Stimulated activated CD4-positive, alpha-beta T cell treated with anti-CD3 and anti-CD28 coated beads, Interleukin-4, amount 100 ng/mL, for 48 hours (primary cell): ENCODE measurements at places on chromosomes 3 and 15.

GRCh38 chr15:45469027-45469426 is 53.5 kb downstream of the SLC30A4 start:
- DNase-seq: no peak

GRCh38 chr3:190001426-190001825 is 119.3 kb downstream of the P3H2 start:
- DNase-seq: no peak

DNA sequence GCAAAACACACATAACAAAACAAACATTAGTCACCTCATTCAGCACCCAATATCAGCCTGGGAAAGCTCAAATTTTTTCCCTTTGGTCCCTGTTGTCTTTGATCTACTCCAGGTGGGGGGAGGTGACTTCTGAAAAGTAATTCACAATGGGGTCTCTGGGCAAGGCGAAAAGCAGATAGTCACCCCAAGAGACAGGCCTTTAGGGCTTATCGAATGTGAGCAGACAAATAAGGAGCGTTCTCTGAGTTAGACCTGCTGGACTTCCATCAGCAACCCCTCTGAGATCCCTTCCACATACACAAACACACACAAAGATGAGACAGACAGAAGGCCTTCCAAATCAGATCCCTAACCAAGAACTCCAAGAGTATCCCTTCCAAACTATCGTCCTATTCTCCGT is 171.0 kb upstream of the SMAD3 start:
- DNase-seq: no peak

GRCh38 chr15:57395292-57395691 is 19.0 kb downstream of the CGNL1 start:
- DNase-seq: no peak

DNA sequence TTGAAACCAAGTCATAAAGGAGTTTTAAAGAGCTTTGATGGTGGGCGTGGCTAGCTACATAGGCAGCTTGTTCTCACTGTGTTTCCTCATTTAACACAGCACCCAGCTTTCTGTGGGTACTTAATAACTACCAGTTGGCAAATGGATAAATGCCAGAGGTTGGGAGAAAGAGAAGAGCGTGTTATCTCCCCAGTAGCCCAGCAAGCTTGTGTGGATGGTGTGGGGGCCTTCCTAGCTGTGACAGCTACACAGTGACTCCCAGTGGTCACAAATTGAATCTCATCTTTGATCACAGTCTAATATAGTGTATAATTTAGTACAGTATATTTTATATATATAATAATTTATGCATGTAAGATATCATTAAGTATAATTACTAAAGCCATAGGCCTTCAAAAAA is 984.1 kb downstream of the EPHA3 start:
- no peak for DNase-seq

GRCh38 chr3:55860049-55860721 is 373.1 kb upstream of the WNT5A start:
- no peak for DNase-seq

DNA sequence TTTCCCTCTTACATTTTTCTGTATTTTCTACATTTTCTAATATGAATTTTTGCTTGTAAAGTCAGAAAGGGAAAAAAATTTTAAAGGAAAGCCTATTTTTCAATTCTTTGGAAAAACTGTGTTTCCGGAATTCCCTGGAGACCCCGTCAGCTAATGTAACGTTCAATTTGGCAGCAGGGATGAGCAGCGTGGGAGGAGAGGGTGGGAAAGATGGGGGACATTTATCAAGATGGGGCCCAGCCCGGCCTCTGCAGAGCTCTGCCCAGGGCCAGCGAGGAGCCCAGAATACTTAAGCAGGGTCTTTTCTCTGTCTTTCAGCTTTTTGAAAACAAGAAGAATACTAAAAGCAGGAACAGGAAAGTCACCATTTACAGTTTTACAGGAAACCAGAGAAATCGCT is 129.0 kb downstream of the LRRK1 start:
- no peak for DNase-seq

- DNase-seq: no peak
Measured at GRCh38 chr3:180072786-180073185, 36.0 kb upstream of the PEX5L start.

- DNase-seq: no peak
Measured at GRCh38 chr3:123341-123740, 73.2 kb upstream of the CHL1 start.

- DNase-seq: no peak
Measured at GRCh38 chr15:80890341-80891005, 99.1 kb downstream of the MESD start.

GRCh38 chr3:151196434-151196833 is 6.6 kb downstream of the GPR171 start:
- DNase-seq: no peak

DNA sequence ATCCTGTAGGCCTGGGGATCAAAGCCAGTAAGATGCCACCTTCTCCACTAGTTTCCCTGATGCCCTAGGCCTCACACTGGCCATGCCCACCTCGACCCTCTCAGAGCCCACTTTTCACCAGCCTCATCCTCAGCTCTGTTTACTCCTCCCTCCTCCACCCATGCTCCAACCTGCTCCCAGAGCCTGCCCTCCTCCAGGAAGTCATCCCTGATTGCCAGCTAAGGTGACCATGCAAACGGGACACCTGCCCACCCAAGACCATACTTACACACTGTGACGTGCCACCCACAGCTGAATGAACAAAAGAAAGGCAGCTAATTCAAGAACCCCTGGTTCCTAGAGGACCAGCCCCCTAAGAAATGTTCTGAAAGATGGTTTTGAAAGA is 9.1 kb downstream of the PLCD1 start:
- DNase-seq: no peak

GRCh38 chr3:14152233-14152962 is 26.0 kb downstream of the XPC start:
- DNase-seq: no peak

DNA sequence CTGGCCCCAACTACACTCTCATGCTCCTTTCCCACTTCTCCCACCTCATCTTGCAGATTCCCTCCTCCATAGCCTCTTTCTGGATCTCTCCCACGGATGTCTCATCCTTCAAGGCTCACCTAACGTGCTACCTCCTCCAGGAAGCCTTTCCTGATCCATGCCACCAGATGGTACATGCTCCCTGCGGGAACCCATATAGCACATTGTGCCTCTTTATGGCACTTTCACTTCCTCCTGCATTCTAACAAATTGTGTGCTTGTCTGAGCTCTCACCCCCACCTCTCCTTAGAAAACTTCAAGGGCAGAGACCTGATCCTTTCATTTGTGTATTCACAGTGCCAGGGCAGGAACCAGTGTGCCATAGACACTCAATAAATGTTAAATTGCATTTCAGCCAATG is 63.0 kb downstream of the HES1 start:
- DNase-seq: no peak

- no peak for DNase-seq
Measured at GRCh38 chr3:14672588-14672987, 2.4 kb upstream of the C3orf20 start.

GRCh38 chr3:60402931-60403330 is 848.3 kb downstream of the FHIT start:
- no peak for DNase-seq

- DNase-seq: no peak
Measured at GRCh38 chr3:83226751-83227150, 1465.3 kb upstream of the GBE1 start.

- no peak for DNase-seq
Measured at GRCh38 chr3:125221831-125222230, 9.3 kb upstream of the SLC12A8 start.

- DNase-seq: no peak
Measured at GRCh38 chr15:41713047-41713446, 52.8 kb downstream of the MGA start.

DNA sequence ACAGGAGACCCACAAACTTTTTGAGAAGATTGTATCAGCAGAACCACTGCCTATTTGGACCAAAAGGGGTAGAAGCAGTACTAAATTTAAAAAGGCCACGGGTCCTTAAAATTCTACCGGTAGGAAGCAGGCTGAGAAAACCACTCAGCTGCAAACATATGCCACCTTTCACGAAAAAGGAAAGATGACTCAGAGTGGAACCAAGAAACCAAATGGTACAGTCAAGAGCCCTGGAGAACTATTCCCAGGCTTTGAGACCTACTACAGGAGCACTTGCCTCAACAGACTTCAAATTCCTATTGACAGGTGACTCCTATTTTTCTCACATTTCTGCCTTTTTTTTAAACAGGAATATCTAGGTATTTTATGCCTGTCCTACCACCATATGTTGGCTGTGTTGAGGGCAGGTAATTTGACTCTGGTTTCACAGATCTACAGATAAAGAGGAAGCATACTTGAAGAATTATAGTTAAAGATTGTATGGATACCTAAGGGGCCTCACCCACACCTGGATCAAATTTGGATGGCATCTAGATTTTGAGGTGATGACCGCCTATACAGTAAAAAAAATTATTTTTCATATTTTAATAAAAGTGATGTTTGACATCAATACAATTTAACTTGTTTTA is 10.1 kb downstream of the GOLIM4 start:
- DNase-seq: no peak
